ENCODE measurements at places on chromosomes 1 and 21.
A peak's percentile ranks its signal among the peaks of the same experiment; 100 is the strongest.

GRCh38 chr1:35847935-35848565, 35.0 kb upstream of the AGO1 start:
- no peak overlapping the region for H3K27ac ChIP-seq
- no peaks in the 10 kb centered on the region for H3K27me3 ChIP-seq
- no peak overlapping the region for H3K4me3 ChIP-seq
- no peaks in the 10 kb centered on the region for H3K4me1 ChIP-seq

DNA sequence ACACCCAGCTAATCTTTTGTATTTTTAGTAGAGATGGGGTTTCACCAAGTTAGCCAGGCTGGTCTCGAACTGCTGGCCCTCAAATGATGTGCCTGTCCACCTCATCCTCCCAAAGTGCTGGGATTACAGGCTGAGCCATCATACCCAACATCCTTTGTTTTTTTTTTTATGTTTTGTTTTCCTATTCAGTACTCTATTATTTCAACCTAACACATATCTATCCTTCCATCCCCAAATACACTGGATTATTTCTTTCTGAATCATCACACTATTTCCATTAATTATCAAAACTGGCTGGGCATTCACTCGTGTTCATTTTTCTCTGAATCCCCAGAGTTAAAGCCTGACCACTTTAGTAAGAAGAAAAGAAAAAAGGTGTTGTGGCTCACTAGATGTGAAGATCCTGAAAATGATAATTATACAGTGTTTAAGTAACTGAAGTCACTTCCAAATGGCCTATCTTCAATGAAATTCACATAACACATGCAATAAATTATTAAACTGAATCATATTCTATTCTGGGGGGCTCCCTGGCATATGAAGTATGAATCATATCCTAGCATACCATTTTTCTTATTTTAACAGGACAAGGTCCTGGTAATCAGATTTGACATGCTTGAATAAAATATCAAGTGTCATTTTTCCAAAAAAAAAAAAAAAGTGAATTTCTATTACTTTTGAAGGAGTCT, 1754.2 kb downstream of the BRINP3 start:
- H3K27ac ChIP-seq, result no peak overlapping the region
- no peaks in the 10 kb centered on the region for H3K36me3 ChIP-seq
- no peaks in the 10 kb centered on the region for H3K27me3 ChIP-seq
- H3K4me3 ChIP-seq, result no peak overlapping the region
- no peaks in the 10 kb centered on the region for H3K4me1 ChIP-seq

- peaks cover 6% of the 10 kb centered on the region for H3K4me1 ChIP-seq
- no peak overlapping the region for H3K4me3 ChIP-seq
- no peak overlapping the region for H3K27ac ChIP-seq
- peaks cover 8% of the 10 kb centered on the region for H3K36me3 ChIP-seq
- no peaks in the 10 kb centered on the region for H3K27me3 ChIP-seq
- no peak for DNase-seq
These were observed 131.5 kb downstream of the DHRS3 start for GRCh38 chr1:12486401-12487005.

- H3K4me3 ChIP-seq, result no peak overlapping the region
- peaks cover 35% of the 10 kb centered on the region for H3K27me3 ChIP-seq
- no peaks in the 10 kb centered on the region for H3K36me3 ChIP-seq
- H3K27ac ChIP-seq, result no peak overlapping the region
- DNase-seq, result no peak
- no peaks in the 10 kb centered on the region for H3K4me1 ChIP-seq
These were observed 17.3 kb downstream of the LRRC52 start for GRCh38 chr1:165560883-165561656.

- no peaks in the 10 kb centered on the region for H3K27me3 ChIP-seq
- no peaks in the 10 kb centered on the region for H3K36me3 ChIP-seq
- no peak for DNase-seq
- H3K4me1 ChIP-seq, result no peaks in the 10 kb centered on the region
These were observed 423.9 kb upstream of the RGS18 start for GRCh38 chr1:191734321-191734720.

DNA sequence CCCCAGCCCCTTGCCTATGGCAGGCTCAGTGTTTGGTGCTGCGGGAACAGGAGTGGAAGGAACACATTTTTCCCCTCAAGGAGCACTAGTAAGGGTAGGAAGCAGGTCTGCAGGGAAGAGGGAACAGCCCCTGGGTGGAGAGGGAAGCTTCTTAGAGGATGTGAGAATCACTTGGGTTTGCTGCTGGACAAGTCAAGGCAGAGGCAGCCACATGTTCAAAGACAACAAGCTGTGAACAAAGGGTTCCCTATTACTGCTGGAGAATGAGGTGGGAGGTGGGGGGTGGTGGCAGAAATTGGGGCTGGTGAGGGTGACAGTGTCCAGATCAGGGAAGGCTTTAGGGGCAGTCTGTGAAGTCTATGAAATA, 24.8 kb upstream of the CITED4 start:
- no peaks in the 10 kb centered on the region for H3K36me3 ChIP-seq
- H3K4me1 ChIP-seq, result no peaks in the 10 kb centered on the region
- no peak for DNase-seq
- H3K27ac ChIP-seq, result no peak overlapping the region

- DNase-seq, result no peak
- H3K36me3 ChIP-seq, result peaks cover 4% of the 10 kb centered on the region
- H3K27ac ChIP-seq, result no peak overlapping the region
- no peaks in the 10 kb centered on the region for H3K4me1 ChIP-seq
- H3K4me3 ChIP-seq, result no peak overlapping the region
- H3K27me3 ChIP-seq, result no peaks in the 10 kb centered on the region
These were observed 30.0 kb upstream of the IRF2BP2 start for GRCh38 chr1:234639961-234640360.

DNA sequence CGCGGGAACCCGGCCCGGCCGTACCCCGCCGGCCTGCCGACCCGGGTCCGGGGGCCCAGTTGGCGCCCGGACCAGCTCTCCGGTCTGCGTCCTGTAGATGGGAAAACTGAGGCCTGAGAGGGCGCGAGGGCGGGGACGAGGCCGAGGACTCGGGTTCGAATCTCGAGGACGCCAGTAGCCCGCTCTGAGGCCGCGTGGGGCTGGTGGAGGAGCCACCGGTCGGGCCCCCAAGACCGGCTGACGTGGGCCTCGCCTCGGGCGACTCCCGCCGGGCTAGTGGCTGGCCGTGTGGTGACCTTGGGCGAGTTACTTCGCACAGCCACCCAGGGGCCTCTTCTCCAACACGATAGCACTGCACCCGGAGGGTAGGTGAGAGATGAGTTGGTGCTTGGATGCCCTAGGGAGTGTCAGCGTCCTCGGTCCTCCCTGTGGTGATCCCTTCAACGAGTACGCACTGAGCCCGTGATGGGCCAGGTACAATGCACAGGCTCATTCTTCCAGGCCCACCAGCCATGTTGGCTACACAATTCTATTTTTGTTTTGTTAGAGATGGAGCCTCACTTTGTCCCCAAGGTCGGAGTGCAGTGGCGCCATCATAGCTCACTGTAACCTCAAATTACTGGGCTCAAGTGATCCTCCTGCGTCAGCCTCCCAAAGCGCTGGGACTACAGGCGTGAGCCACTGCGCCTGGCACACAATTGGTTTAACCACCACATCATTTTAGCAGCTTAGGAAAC, 404 bp upstream of the SCMH1 start:
- H3K4me1 ChIP-seq, result peaks cover 8% of the 10 kb centered on the region
- no peaks in the 10 kb centered on the region for H3K27me3 ChIP-seq
- H3K4me3 ChIP-seq, result peak overlapping the region; percentile 67
- no peak overlapping the region for H3K27ac ChIP-seq

DNA sequence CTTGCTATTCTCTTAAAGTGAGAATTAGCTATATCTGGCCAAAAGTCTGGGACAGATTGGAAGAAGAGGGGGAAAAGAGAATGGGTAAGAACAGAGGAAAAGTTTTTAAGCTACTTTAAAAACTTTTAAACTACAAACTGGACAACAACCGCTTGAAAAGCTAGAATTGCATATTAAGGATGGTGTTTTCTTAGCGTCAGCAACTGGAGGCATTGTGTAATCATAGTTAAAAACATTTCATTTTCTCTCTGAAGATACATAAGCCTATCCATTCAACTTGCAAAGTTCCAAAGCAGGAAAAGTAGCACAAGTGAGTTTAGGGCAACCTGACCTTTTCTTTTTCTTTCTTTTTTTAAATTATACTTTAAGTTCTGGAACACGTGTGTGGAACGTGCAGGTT, 10.9 kb downstream of the PBX1 start:
- no peak overlapping the region for H3K27ac ChIP-seq
- DNase-seq, result no peak
- H3K36me3 ChIP-seq, result peaks cover 2% of the 10 kb centered on the region

DNA sequence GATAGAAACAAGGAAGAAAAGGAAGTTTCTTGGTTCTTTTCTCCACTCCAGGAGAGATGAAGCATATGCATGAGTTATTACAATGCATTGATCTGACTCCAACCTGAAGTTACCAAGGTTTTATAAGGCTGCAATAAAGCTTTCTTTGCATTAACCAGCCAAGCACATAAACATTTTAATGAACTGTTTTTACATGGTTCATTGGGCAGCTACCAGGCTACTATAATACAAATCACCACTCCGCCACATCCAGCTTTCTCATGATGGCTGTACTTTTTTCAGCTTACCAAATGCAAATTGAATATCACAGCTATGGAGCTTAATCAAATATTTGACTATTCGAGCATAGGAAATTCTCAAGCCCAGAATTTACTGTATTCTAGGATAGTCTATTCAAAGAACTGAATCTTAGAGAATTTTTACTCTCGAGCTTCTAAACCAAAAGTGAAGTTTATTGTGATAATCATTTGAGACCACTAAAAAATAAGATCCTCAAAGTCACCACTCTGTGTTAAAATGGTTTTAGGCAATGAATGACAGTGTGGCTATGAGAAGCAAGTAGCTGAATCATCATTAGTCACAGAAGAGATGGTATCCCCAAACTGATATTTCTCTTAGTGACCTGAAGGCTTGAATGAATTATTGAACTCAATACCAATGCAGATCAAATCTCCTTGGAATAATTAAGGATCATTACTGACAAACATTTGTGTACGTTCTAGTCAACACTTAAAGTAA, 58.6 kb upstream of the ZNF281 start:
- no peak overlapping the region for H3K27ac ChIP-seq
- H3K4me1 ChIP-seq, result peaks cover 13% of the 10 kb centered on the region

DNA sequence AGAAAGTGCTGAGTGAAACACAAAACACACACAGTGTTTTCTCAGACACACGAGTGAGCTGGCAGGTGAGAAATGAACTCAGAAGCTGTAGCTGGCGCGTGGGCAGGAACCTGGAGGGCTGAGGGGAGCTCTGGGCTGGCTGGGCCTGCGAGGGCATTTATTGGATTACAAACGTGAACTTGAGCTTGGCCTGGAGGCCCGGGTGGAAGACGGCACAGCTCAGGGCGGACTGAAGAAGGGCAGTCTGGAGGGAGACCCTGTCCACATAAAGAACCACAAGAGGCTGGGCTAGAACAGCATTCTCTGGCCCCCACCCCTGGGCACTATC, 52.1 kb upstream of the ADARB1 start:
- H3K36me3 ChIP-seq, result no peaks in the 10 kb centered on the region
- H3K27me3 ChIP-seq, result peaks cover 38% of the 10 kb centered on the region
- peaks cover 7% of the 10 kb centered on the region for H3K4me1 ChIP-seq
- H3K4me3 ChIP-seq, result no peak overlapping the region
- H3K27ac ChIP-seq, result no peak overlapping the region

- H3K27me3 ChIP-seq, result no peaks in the 10 kb centered on the region
- H3K4me3 ChIP-seq, result no peak overlapping the region
- no peaks in the 10 kb centered on the region for H3K36me3 ChIP-seq
- H3K4me1 ChIP-seq, result peaks cover 9% of the 10 kb centered on the region
These were observed 111.0 kb downstream of the PTPN14 start for GRCh38 chr1:214440219-214440965.

GRCh38 chr1:106768501-106768900, 288.0 kb upstream of the PRMT6 start:
- H3K36me3 ChIP-seq, result no peaks in the 10 kb centered on the region
- no peak overlapping the region for H3K4me3 ChIP-seq
- no peak overlapping the region for H3K27ac ChIP-seq
- DNase-seq, result no peak
- no peaks in the 10 kb centered on the region for H3K27me3 ChIP-seq
- H3K4me1 ChIP-seq, result no peaks in the 10 kb centered on the region

DNA sequence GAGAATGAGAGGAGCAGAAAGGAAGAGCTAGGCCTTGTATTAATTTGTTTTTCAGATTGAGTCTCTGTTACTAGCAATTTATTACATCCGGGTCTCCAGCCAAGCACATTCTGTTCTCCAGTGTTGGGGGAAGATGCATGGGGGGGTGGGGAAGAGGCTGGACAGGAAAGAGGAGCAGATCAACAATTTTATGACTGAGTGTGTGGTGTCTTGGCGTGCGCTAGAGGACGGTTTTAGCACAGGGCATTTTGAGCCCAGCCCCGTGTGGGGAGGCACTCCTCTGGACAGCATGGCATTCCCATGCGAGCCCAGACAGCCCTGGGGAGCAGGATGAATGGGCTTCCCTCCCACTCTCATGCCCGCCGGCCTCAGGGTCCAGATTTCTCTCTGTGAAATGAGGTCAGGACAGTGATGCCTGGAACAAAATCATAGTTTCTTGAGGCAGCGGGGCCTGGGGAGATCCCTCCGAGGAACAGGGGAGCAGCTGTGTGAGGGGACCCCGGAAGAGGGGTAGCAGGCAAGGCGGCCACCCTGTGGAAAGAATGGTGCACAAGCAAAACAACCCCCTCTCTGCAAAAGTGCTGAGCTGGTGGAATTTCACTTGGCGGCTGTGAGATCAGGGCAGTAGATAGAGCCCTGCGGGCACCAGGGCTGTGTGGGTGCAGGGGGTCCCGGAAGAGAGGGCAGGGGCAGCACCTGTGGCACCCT, 16.3 kb downstream of the SOX13 start:
- H3K27ac ChIP-seq, result peak overlapping the region; percentile 75
- no peak for DNase-seq
- H3K27me3 ChIP-seq, result no peaks in the 10 kb centered on the region
- H3K4me1 ChIP-seq, result peaks cover 54% of the 10 kb centered on the region
- peak overlapping the region; percentile 75 for H3K4me3 ChIP-seq
- H3K36me3 ChIP-seq, result no peaks in the 10 kb centered on the region

GRCh38 chr1:201675143-201675542, 136.2 kb downstream of the NAV1 start:
- DNase-seq, result no peak
- H3K27ac ChIP-seq, result no peak overlapping the region
- peaks cover 23% of the 10 kb centered on the region for H3K27me3 ChIP-seq
- H3K4me1 ChIP-seq, result no peaks in the 10 kb centered on the region

- DNase-seq, result no peak
- H3K36me3 ChIP-seq, result no peaks in the 10 kb centered on the region
- H3K27ac ChIP-seq, result no peak overlapping the region
- no peaks in the 10 kb centered on the region for H3K4me1 ChIP-seq
- peaks cover 55% of the 10 kb centered on the region for H3K27me3 ChIP-seq
- peak overlapping the region; percentile 35 for H3K4me3 ChIP-seq
These were observed 10.0 kb downstream of the SPATA46 start for GRCh38 chr1:162366671-162367070.

GRCh38 chr1:170823120-170823519, 112.2 kb upstream of the MROH9 start:
- DNase-seq, result no peak
- H3K4me1 ChIP-seq, result no peaks in the 10 kb centered on the region
- no peak overlapping the region for H3K4me3 ChIP-seq
- H3K27ac ChIP-seq, result no peak overlapping the region
- no peaks in the 10 kb centered on the region for H3K36me3 ChIP-seq
- no peaks in the 10 kb centered on the region for H3K27me3 ChIP-seq

Data from effector memory CD8-positive, alpha-beta T cell (primary cell).